ENCODE measurements at places on chromosomes 5 and 9.

DNA sequence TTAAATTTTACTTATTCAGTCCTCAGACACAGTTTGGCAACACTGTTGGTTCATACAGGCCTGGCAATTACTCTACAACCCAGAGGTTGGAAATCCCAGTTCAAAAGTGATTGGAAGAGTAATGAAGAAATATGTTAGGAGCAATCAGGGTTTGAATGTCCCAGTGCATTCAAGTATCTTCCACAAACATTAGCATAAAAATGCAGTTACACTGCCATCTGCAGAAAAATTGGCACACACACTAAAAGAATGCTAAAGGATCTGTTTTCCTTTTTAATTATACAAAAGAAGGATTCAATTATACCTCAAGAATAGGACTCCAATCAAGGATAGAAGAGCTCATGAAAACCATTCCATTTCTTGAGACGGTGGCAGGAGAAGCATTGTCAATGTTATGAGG is 130.2 kb downstream of the DNAH5 start:
- no peak for DNase-seq

- DNase-seq: no peak
Observed at GRCh38 chr5:157549954-157550549, 25.5 kb downstream of the ADAM19 start.

DNA sequence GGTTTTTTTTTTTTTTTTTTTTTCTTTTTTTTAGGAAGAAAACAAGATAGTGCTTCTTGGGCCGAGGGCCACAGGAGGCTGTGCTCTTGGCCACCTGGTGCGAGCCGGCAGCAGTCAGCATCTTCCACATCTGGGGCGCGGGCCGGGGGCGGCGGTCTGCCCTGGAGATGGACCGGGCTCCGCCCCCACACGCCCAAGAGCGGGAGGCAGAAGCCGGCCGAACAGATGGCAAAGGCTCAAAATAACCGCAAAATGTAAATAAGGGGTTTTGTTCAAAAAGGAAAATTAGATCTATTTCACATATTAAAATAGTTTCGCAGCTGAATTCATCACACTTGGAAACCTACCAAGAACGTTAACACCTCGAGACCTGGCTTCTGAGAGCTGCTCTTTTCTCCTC is 51.5 kb upstream of the UBAC1 start:
- peak; percentile 81 for DNase-seq

- DNase-seq: no peak
Observed at GRCh38 chr9:137955224-137955570, 77.6 kb downstream of the CACNA1B start.

DNA sequence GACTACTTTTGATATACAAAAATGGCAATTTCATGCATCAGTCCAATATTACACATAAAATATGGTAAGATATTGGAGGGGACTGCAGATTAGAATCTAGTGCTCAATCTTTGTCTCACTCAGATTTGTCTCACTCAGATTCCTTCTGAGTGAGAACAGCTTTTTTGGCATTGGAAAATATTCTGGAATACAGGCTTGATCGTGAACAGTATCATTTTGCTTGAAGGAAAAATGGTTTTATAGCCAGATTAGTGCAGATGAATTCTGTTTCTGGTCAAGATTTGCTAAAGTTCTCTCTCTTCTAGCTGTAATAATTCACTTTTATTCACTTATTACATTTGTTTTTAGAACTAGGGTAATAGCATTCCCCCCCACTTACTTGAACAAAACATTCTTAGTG is 51.2 kb downstream of the MAN2A1 start:
- no peak for DNase-seq
